Omental fat pad (tissue), 4 donors: ENCODE measurements at places on chromosomes 5 and 9.

- no peak for DNase-seq
Measured at GRCh38 chr9:117771136-117771535, 66.9 kb downstream of the TLR4 start.

DNA sequence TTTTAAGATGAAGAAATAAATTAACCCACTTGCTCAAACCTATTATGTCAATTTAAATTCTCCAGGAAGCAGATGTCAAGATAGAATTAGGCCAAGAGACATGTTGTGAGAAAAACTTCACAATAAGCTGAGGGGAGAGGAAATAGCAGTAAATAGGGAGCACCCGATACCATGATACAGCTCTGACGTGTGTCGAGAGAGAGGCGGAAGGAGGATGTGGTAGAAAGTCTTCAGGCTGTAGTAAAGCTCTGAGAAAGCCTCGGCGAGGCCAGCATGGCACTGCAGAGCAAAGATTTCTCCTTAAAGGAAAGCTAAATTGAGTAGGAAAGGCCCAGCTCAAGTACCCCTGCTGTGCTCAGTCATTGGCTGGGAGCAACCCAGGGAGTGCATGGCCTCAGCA is 6.0 kb upstream of the PUM3 start:
- DNase-seq, result no peak

DNA sequence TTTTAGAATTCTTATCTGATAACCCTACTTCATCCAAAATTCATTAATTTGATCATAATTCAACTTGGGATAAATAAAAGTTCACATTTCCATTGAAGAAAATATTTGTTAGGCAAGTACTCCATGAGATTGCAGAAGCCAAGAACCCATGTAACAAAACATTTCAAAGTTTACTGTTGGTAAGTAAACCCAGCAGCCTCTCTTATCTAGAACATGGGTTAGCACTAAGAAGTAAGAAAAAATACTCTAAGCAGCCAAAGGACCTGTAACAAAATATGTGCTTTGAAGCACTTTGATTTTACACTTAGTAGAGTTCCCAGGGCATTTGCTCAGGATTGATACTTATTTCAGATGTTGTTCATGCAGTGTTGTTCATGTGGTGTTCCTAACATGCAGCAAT is 8.7 kb downstream of the MAP3K1 start:
- DNase-seq, result no peak

DNA sequence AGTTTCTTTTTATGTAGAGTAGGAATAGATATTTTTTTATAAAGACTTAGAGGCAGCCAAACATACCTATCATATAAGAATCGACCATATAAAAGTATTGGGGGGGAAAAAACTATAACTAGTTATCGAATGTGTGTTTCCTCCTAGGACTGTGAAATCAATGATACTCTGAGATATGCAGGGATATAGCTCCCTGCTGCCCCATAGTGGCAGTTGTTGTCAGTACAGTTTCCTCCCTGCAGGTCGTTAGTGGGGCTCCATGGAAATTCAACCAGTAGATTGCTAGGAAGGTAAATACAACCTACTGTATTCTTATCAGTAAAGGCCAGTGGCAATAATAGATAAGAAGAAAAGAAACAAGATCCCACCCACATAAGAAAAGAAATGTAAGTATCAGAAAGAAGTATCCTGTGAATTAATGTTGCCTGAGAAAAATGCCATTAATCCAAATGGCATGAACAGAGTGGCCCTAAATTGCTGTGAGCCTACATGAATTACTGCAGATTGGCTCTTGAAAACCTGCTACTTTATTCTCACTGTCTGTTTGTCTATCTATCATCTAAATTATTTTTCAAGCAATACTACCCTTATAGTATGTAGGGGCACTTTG is 136.9 kb upstream of the FBN2 start:
- DNase-seq, result no peak

DNA sequence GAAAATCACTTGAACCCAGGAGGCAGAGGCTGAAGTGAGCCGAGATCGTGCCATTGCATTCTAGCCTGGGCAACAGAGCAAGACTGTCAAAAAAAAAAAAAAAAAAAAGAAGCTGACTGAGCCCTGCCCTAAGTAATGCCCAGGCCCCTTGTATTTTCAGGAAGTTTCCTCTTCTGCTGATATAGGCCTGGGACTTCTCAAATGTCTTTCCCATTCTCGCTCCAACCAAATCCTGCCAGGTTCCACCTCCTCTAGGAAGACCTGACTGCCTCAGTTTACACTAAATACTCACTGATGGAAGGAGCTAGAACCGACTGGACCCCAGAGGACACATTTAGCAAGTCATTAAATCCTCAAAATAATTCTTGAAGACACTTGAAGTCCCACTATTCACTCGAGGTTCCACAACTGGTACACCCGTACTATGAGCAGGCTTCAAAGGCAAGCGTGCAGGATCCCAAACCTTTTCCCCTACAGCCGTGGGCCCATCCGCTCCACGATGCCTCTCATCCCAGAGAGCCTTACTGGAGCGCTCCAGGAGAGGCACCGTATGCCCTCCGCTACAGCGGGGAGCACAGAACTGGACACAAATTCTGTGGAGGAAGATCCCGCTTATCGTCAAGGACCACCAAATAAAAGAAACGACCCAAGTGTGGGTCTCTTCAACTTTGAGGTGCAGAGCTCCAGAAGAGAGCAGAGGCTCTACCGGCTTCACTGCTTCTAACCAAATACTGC is 676 bp downstream of the NOL6 start:
- DNase-seq, result no peak

DNA sequence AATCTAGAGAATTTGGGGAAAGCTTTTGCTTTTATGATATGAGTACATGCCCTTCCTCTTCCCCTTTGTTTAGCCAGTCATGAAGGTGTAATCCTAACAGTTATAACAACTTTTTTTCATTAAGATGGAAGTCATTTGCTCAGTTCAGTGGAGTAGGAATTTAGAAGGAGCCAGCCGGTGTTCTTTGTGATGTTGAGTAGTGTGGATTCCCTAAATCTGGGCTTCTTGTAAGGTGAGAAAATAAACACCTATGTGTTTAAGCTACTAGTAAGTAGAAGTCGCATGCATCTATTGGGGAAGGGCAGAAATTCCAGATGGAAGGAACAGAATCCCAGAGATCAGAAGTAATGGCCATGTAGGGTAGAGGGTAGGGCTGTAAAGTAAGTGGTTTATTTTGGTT is 13.6 kb upstream of the CNTLN start:
- DNase-seq, result no peak

DNA sequence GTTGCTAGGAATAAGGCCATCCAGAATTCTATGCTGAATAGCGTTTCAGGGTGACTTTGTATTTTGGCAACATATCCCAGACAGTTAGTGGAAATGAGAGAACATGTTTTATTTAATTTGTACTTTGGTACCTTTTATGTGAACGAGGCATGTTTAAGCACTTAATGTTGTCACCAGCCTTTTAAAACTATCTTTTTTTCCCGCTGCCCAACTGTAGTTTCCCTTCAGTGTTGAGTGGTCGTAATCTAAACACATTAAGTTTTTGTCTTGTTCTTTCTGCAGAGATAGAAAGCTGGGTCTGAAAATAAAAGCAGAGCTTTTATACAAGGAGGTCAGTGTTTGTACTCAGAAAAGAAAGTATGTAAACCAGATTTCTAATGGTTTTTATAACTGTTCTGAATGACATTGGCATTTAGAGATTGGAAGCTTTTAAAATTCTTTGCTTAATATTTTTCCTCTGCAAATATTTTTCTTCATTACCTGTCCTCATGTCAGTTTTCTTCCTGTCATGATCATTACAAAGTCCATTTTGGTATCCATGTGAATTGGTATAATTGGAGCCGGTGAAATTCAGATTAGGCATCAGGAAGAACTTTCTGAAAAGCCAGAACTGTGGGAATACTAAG is 100.7 kb downstream of the ARHGEF28 start:
- no peak for DNase-seq
